ENCODE measurements at places on chromosomes 16 and 17.

GRCh38 chr16:80691111-80691741 lies 113.2 kb downstream of the CDYL2 start:
- no peak for DNase-seq

DNA sequence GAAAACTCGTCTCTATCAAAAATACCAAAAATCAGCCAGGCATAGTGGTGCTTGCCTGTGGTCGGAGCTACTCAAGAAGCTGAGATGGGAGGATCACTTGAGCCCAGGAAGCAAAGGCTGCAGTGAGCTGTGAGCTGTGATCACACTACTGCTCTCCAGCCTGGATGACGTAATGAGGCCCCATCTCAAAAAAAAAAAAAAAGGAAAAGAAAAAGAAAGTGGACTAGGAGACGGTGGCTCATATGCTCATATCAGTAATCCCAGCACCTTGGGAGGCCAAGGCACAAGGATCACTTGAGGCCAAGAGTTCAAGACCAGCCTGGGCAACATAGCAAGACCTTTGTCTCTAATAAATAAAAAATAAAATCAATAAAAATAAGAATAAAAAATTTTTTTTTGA lies 8.8 kb upstream of the SUMO2 start:
- no peak for DNase-seq

GRCh38 chr17:1137465-1137894 lies 42.3 kb downstream of the ABR start:
- DNase-seq, result no peak

DNA sequence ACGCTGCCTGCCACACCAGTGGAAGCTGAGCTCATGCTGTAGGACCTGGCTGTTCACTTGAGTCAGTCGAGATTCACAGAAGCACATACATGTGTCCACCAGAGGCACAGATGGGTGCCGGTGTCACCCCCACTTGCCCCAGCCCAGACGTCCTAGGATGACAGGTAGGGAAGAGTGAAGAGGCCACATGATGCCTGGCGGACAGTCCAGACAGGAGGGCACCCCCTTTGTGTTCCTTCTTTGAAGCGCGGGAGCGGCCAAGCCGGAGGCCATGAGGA lies 8.8 kb downstream of the UBE2I start:
- no peak for DNase-seq

DNA sequence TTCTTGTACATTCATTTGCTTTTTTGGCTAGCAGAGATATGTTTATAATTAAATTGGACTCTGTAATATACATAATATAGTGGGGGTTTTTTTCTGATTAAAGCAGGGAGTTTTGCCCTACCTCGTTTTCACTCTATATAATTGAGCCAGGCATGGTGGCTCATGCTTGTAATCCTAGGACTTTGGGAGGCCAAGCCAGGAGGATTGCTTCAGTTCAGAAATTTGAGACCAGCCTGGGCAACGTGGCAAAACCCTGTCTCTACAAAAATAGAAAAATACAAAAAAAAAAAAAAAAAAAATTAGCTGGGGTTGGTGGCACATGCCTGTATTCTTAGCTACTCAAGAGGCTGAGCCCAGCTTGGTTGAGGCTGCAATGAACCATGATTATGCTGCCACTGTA lies 42.2 kb downstream of the PAFAH1B1 start:
- no peak for DNase-seq

GRCh38 chr16:29961479-29962343 lies at the start of gene TMEM219:
TMEM219 (plus strand) TSS chr16:29962079; CDS start chr16:29963144, 1,065 bp downstream.
- peak; percentile 37 for DNase-seq

DNA sequence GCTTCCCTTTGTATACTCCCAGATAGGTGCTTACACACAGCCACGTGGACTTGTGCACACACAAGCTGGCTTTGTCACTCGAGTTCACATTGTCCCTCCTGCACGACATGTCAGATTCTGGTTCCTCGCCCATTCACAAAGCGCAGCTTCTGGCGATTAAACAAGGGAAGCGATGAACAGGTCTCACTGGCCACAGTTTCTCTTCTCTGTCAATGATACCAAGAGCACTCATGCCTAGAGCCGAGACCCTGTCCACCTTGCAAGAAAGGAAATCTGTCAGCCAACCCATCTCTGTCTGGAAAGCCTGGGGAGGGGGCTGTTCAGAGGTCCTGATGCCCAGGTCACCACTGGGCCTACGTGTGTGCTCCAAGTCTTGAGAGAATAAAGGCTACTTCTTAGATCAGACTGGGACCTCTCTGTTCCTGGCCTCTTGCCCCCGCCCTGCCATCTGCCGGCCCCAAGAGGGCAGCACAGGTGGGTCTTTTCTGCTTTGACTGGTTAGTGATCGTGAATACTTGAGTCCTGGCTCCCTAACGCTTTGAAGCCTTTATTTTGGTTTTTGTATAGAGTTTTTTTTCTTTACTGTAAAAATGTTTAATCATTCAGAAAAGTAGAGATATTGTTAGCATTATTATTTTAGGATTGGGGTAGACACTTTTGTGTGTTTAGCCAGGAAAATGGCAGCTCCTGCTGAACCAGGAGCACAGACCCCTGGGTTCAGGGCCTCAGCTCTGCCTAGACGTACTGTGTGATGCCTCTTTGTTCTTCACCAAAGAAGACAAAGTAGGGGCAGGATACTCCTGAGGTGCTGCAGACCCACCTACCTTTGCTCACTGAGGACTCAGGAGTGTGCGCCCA lies 104.7 kb downstream of the MRM1 start:
- DNase-seq, result no peak

DNA sequence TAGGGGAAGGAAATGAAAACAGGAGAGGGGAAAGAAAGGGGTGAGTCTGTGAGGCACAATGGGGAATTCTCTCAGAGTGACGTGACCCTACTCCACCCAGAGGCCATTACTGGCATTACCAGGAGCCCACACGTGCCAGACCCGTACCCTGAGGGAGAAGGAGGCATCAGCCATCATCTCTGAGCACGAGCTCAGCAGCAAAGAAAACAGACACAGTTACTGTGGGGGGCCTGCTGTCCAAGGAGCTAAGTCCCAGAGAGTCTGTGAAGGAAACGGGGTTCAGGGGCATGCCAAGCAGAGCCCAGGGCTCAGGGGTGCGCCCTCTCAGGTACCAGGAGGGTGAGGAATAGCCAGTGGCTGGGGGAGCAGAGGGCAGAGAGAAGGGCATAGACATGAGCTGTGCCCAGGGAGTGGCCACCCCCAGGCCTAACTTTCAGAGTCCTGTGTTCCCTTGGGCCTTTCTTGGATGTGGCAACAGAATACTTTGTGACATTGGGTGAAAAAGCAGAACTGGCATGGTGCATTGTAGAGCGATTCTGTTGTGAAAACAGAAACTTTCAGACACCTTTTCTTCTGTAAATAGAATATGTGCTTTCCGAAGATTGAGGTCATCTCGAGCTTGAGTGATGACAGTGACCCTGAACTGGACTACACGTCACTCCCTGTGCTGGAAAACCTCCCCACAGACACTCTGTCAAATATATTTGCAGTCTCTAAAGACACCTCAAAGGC lies 11.3 kb downstream of the TAF1C start:
- DNase-seq, result no peak

DNA sequence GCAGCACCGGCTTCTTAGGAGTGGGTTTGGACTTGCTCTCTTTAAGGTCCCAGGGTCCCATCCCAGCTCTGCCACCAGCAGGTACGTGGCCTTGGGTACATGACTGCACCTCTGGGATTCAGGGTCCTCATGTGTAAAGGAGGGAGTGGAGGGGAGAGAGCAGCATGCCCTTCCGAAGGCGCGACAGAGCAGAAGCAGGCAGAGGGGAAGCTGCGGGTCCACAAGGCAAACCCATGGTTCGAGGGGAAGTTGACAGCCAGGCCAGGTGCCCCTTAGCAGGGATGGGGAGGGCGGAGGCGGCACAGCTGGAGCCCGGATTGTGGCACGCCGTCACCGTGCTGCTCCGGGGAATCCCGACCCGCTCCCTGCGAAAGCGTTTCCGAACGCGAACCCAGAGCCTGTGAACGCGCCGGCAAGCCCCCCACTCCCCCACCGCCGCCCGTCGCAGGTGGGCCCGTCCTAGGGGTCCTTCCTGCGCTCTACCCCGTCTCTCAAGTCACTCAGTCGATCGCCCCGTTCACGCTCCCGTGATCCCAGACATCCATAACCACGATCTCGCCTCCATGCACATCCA lies 4.1 kb upstream of the TBX2 start:
- DNase-seq, result no peak

DNA sequence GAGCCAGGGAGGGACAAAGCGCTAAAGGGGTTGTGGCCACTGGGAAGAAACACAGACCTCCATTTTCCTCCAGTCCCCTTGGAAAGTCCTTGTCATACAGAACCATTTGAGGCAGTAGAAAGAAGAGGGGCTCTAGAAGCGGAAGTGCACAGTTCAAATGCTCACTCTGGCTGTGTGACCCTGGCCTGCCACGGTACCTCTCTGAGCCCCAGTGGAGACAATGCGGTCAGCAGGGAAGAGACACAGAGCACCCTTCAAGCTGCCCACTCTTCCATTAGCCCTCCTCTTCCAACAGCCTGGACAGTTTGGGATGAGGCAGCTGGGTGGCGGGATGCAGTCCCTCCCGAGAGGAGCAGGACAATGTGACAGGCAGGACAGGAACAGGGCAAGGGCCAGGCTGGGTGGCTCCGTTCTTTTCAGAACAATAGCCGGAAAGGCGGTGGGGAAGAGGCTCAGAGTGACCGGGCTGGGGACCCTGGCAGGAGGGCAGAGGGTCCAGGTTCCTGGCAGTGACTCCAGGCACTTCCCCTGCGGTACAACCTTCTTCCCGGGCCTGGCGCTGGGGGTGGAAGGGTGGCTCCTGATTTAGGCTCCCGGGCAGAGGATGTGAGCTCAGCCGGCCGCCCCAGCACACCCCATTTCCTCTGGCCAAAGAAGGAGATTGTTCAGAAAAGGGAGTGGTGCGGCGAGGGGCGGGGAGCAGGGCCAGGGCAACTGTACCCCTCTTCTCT lies 5.6 kb downstream of the CASKIN2 start:
- no peak for DNase-seq

DNA sequence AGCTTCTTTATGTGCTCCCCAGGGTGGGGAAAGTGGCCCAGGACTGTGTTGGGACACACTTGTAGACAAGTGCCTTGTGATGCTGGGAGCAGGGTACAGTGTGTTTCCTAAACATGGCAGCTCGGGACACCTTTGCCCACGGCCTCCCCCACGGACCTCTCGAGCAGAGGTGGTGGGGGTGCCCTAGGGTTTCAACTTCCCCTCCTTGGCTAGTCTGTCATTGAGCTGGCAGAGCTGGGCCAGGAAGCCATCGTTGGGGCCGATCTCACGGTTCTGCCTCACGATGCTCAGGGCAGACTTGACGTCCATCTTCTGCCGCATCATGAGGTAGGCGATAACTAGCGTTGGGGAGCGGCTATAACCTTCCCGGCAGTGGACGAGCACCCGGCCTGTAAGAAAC lies 9.4 kb downstream of the DUSP3 start:
- DNase-seq, result no peak

DNA sequence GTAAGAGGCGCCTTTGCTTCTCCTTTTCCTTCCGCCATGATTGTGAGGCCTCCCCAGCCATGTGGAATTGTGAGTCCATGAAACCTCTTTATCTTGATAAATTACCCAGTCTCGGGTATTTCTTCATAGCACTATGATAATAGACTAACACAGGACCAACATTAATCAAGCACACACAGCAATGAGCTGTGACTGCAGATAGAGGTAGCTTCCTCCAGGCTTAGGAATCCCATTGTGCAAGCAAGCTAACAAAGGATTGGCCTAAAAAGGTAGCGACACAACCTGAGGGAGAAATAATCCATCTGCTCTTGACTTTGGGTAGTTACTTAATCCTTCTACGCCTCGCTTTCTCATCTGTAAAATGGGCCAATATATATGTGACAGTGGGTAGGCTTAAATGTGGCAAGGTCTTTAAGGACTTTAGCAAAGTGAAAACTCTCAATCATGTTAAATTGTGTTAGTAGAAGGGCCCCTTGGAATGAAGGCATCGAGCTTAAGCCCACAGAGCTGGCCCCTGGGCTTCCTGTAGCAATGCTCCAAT lies 393.6 kb downstream of the SOX9 start:
- no peak for DNase-seq

DNA sequence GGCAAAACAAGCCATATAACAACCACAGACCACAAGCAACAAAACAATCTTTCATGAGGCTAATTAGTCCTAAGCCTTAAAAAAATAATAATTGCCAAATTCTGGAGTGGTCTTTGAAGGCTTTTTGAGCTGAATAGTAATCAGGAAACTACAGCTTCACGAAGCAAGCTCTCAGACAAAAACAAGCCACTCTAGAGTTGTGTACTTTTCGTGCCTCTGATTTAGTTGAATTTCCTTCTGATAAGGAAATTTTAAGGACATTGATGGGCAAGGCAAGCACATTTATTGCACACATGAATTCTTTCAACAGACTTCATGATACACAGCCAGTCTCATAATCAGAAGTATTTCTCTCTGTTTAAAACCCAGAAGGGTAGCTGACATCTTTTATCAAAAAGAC lies 130.8 kb upstream of the IRX3 start:
- no peak for DNase-seq

DNA sequence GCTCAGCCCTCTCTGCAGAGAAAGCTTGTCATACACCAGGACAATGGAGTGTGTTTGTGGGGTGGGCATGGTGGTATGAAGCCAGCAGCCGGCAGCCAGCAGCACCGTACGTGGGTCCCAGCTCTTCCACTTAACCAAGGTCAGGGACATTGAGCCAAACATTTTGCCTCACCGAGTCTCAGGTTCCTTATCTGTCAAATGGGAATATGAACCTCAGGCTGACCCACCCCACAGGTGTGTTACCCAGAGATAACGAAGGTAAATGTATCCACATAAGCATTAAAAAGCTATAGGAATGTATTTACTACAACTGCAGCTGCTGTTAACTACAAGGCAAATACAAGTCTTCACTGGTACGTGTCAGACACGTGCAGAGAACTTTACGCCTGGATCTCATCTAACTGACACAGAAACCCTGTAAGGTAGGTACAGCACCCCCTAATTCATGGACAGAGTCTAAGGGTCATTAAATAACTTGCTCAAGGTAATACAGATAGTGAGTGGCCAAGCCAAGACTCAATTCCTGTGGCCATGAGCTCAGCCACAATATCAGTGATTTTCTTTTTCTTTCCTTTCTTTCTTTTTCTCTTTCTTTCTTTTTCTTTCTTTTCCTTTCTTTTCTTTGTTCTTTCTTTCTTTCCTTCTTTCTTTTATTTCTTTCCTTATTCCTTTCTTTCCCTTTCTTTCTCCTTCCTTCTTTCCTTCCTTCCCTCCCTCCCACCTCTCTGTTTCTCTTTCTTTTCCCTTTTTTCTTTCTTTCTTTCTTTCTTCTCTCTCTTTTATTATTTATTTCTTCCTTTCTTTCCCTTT lies 990 bp downstream of the SLC5A11 start:
- DNase-seq, result no peak

GRCh38 chr16:57289391-57290257 lies 5.2 kb upstream of the PLLP start:
- no peak for DNase-seq

Measured in AG09309 (cell line).